Activated naive CD4-positive, alpha-beta T cell (primary cell): ENCODE measurements at places on chromosomes 16 and 17.

GRCh38 chr16:31478956-31479355 lies 4.0 kb upstream of the SLC5A2 start:
- no peak for DNase-seq

GRCh38 chr16:4862639-4863038 lies 15.4 kb downstream of the UBN1 start:
- no peak for DNase-seq

- no peak for DNase-seq
These were observed 165.8 kb downstream of the CHD9 start for GRCh38 chr16:53220585-53220984.

- no peak for DNase-seq
These were observed 25.9 kb downstream of the TMEM94 start for GRCh38 chr17:75482098-75482942.

DNA sequence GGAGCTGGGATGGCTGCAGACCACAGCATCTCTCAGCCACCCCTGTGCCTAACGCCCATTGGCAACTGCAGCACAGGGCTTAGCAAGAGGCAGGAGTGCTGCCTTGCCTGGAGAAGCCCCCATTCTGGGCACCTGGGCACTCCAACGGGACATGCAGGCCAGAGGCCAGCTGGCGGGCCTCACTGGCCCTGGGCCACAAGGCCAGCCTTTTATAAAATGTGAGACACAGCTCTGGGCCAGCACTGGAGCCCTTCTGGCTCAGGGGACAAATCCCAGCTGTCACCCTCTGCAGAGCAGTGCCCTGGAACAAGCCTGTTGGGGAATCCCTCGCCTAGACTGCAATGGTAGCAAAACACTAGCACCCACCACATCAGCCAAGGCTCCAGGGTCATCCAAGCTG lies 171.8 kb downstream of the WSCD1 start:
- no peak for DNase-seq

- no peak for DNase-seq
These were observed 166.2 kb downstream of the RPTOR start for GRCh38 chr17:80710714-80711302.

GRCh38 chr17:47847341-47848197 lies 3.4 kb downstream of the SP6 start:
- DNase-seq = no peak

DNA sequence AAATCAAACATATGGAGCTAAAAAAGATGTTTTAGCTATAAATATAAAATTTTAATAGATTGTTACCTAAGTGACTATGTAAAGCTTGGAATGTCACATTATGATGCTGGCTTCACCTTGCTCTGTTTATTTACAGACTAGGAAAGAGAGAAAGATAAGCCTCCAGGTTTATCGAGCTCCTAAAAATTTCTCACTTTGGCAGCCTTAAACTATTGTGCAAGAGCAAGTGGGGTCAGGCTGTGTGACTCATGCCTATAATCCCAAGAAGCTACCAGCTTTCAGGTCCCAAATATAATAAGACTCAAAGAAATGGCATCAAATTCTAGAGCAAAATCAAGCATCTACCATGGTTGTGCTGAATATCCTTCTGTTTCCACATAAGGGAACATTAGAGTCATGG lies 34.3 kb upstream of the PRSS54 start:
- no peak for DNase-seq

DNA sequence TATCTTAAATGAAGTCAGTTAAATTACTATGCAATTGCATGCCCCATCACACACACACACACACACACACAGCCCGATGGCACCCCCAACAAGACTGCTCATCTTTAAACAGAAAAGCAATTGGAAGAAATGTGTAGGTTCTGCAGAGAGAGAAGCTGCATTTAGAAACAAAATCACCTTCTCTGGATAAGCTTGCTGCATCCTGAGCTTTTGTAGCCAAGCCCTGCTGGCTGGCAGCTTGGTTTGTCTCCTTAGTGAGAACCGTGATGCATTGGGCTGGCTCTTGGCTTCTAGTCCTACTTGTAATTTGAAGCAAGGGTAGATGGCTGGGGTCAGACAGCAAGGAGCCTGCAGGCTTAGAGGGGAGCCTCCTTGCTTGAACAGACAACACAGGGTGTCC lies 153.8 kb downstream of the SOX9 start:
- no peak for DNase-seq
